Hematopoietic multipotent progenitor cell treated with erythropoietin and hydrocortisone succinate and interleukin-3 and kit ligand, for 15 days (in vitro differentiated cells): ENCODE measurements at places on chromosomes 5 and 9.
A peak's percentile ranks its signal among the peaks of the same experiment; 100 is the strongest.

- DNase-seq = no peak
Measured at GRCh38 chr5:22908129-22908528, 55.0 kb upstream of the CDH12 start.

DNA sequence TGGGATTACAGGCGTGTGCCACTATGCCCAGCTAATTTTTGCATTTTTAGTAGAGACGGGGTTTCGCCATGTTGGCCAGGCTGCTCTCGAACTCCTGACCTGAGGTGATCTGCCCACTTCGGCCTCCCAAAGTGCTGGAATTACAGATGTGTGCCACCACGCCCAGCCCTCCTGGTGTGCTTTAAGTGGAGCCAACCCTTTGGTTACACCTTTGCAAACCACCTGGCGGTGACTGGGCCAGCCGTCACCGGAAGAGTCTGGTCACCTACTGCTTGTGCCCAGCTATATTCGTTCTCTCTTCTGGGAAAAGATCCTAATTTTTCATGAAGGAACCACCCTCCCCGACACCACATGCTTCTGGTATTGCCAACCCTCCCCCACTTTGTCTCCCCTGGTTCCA, 35.9 kb downstream of the COL23A1 start:
- DNase-seq = no peak

DNA sequence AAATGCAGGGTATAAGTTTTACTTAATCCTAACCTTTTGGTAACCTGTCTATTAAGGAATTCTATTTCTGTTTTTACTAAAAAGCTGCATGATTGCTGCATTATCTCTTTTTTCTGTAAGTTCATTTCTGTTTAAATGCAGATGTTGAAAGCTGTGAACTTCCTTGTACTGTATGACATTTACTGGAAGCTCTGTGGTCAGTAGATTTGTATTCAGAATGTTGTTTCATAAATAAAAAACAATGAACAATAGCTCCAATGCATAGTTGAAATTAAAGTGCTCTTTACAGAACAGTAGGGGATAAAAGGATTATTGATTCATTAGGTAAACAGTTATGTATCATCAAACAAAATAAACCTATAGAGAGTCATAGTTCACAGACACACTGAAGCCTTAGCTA, 46.5 kb upstream of the FKTN start:
- DNase-seq = no peak

DNA sequence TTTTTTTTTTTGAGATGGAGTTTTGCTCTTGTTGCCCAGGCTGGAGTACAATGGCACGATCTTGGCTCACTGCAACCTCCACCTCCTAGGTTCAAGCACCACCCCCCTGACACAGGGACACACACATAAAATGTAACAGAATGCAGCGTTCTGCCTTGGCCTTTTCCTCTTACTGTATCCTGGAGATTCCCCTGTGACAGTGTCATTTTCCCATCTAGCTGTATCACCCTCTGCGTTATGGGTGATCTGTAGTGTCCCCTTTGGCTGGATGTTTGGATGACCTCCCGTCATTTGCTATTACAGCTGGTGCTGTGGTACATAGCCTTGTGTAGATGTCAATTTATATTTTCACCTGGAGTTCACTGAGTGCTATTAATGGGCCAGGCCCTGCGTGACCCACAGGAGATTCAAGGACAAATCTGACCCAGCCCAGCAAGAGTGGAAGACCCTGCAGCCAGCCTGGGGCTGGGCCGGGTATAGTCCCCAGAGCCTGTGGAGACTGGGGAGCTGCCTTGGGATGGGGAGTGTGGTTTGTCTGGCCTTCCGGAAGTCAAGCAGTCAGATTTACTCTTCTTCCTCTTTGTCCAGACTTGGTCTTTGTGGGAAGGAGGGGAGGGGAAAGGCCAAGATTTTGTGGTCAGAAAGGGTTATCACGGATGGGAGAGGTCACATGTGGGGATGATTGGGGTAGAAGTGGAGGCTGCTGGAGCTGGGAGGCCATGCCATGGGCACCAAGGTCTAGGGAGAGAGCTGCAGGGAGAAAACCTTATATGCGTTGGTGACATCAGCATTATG, 43.6 kb downstream of the ERGIC1 start:
- DNase-seq = no peak

DNA sequence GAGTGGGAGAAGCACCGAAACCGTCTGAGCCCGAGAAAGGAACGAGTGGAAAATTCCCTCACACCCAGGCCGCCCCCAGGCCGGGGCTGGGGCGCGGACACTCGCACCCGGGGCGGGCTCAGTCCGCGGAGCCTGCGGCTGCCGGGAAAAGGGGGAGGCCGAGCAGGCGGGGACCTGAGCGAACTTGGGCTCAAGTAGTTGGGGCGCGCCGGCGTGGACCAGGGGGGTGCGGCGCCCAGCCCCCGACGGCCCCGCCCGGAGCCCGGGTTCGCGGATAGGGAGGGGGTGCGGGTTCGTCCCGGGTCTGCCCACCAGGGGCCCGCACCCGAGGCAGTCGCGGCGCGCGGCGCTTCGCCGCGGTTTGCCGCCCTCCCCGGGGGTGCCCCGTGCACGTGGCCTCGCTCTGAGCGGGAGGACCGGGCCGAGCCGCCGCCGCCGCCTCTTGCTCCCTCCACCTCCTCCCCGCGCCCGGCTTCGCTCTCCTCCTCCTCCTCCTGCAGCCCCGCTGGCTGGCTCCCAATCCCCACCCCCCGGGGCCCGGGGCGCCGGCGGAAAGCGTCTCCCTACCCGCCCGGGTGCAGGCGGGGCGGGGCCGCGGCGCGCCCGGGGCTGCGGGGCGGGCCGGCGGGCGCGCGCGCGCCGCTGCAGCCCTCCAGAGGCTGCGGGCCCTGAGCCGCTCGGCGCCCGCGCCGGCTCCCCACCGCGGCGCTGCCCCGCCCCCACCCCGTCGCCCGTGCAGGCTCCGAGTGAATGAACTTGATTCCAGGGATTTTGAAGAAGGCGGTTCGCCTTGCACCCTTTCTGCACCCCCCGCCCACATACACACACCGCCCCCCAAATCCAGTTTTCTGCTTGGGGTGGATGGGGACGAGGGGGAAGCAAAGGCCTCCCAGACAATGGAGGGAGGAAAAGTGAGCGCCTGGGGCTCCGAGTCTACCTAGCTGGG, 1.3 kb upstream of the NFIB start:
- peak; percentile 8 for DNase-seq

DNA sequence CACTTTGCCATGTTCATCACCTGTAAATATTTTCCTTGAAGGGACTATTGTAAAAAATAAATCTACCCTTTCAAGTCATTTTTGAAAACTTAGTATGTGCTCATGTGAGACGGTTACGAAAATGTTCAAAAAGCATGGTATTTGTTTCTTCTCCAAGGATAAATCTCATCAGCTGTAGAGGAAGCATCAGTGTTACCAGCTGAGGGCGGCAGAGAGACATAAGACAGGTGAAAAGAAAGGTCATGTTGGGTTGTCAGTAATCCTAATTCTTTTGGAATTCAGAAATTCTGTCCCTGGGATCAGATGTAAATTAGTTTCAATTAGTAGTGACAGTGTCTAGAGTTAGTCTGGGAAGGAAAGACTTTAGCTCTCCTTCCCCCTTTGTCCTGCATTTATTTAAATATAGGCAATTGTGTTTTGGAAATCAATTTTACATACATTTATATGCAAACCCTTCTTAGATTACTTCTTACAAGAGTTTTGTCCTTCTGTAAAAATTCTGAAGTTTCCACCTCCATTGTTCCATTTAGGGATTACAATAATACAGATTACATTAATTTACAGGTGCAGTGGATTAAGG, 791.9 kb upstream of the CDH6 start:
- no peak for DNase-seq

GRCh38 chr9:123232332-123232731, 36.1 kb downstream of the STRBP start:
- no peak for DNase-seq

DNA sequence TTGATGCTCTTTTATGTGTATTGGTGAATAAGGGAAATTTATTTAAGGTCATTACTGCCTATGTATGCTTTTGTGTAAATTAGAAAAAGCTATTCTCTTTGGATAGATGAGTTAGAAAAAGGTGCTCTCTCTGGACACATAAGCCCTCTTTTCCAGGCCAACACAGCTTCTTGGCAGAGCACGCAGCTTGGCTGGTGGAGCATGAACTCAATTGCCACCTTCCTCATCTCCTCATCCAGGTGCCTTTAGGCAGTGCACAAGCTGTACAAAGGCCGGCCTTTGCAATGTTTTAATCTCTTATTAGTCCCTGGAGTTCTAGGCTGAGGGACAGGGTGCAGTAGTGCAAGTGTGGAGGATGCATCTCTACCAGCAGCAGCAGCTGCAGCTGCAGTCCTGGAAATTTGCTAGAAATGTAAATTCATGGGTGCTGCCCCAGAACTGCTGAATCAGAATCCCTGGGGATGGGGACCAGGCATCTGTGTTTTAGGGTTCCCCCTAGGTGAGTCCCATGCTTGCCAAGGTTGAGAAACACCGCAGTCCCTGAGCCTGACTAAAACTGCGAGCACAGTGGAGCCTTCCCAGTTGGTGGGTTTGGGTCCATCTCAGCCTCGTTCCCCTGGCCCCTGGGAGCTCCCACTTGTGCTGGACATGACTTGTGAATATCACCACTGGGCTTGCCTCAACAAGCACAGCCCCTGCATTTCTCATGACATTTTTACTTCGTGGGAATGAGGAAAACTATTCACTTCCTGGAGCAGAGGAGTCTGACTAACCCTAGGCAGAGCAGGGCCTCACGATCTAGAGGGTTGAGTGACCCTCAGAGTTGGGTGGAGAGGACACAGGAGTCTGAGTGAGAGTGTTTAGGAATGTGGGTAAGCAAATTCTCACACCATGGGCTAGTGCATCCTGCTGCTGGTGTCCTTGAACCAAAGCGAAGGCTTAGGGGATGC, 272.3 kb downstream of the ZSWIM6 start:
- no peak for DNase-seq

DNA sequence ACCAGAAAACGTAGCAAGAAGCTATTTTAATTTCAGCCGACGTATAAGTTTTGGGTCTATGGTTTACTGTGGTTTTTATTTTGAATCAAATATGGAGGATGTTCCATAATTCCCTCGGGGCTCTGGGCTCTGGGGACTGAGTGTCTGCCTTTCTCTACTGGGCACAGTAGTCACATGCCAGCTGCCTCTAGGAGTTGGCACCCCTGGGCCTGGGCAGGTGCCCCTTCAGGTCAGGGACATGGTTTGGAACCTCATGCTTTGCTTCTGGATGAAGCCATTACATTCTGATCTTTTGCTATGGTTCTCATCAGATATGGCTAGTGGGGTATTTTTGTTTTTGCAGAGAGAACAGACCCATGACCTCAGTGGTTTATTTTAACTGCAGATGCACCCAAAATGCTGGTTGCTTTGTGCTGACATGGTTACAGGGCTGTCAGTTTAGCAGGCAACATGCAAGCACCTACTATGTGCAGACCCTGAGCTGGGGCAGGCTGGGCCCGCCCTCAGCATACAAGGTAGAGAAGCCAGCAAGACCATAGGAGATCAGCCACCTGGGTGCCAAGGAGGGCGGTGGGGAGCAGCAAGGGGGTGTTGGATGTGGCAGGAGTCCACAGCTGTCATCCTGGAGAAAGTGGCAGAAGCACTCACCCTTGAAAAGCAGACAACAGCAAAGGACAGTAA, 54.5 kb upstream of the PSD2 start:
- DNase-seq = no peak

- DNase-seq = no peak
Measured at GRCh38 chr5:5044247-5044840, 95.8 kb upstream of the ADAMTS16 start.

DNA sequence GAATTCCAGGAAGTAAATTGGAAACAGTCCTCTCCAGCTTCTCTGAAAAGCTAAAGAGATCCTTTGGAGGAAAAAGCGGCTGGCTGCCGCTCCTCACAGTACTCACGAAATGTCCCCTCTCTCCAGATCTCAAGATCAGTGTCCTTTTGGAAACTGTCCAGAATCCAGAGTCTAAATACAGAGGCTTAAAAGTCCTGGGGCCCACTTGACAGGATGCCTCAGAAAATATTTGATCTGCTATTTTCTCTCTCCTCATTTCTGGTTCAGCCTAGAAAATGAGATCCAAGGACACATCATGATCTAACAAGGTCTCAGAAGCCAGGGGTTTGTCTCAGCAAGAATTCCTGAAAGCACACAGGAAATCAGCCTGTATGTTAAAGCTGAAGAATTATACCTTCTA, 7.2 kb downstream of the C1QTNF2 start:
- DNase-seq = no peak

GRCh38 chr5:1189269-1189668, 12.1 kb upstream of the SLC6A19 start:
- DNase-seq = no peak

DNA sequence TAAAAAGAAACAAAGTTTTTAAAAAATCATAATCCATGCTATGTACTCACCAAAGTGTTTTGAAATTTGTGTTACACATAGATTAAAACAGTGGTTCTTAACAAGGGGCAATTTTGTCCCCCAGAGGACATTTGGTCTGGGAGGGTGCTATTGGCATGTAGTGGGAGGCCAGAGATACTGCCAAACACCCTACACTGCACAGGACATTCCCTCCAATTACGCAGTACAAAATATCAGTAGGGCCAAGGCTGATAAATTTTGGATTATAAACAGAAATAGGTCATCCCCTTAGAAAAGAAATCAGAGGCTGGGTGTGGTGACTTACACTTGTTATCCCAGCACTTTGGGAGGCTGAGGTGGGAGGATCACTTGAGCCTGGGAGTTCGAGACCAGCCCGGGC, 38.9 kb downstream of the ELL2 start:
- DNase-seq = no peak

DNA sequence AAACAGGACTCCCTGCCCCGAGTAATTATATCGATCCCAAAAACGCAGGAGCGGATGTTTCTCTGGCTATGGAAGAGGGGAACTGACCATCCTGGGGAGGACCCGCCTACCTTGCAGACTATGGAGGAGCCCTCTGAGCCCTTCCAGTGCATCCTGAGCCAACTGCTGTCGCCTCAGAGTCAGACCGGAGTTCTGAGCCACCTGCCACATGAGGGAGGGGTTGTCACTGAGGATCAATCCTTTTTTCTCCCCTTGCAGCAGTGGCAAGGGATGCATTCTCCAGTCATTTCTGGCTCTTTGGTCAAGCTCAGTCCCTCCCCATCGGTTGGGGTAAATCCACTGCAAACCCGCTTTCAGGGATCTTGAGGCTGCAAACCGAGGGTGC, 709 bp downstream of the FANCG start:
- DNase-seq = no peak

DNA sequence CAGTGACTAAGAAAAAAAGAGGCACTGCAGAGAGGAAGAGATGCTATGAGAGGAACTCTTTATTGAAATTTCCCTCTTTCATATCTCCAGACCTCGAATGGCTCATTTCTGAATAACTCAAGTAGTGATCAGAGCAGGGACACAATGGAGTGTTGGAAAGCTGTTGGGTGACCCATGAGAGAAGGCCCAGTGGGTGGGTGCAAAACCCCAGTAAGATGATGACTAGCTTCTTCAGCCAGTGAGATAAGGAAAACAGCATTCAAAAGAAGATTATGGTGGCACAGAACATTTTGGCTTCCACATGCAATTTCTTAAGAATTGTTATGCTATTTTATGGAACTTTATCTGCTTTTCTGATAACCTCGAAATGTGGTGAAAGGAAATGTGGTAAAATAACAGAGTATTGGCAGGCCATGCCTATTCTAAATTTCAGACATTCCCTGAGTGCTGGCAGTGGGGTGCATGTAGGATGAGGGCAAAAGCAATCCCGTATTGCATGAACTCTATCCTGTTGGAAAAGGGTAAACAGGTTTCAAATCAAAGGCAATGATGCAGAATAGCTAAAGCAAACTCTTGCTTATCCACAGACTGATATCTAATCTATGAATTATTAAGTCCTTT, 128.0 kb upstream of the KLF9 start:
- no peak for DNase-seq
